Nephron progenitor cell (in vitro differentiated cells): ENCODE measurements at places on chromosomes 13 and 19.

DNA sequence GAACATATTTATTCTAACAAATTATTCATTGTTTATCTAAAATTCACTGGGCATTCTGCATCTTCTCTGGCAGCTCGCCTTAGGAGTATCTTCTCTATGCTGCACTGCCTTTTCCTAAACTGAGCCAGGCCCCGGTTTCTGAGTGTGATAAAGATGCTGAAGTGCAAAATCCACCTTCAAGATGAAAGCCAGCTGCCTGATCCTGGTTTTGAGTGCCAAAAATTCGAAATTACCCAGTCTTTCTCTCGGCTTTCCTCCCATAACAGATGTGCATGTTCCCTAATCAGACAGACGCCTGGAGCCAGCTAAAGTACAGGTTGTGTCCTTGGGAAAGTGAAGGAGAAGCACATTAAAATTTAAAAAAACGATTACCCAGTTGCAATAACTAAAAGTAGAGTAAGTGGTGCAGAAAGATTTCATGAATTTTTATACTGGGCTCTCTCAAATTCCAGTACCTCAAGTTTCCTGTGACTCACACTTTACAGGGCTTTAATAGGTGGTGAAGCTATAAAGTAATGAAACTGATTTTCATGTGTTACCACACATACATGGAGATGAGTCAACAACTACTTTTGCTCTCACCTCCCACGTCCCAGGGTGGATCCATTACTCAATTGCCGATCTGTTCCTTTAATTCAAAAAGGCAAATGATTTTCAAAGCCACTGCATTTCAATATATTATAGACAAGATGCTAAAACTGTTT lies 65.0 kb upstream of the GTF2F2 start:
- H3K27me3 ChIP-seq = peaks cover 9% of the 10 kb centered on the region
- H3K27ac ChIP-seq = no peak overlapping the region
- H3K4me1 ChIP-seq = peaks cover 14% of the 10 kb centered on the region
- no peaks in the 10 kb centered on the region for H3K36me3 ChIP-seq
- DNase-seq = no peak

GRCh38 chr19:41811036-41811435 lies 14.6 kb downstream of the CEACAM3 start:
- peaks cover 3% of the 10 kb centered on the region for H3K27me3 ChIP-seq
- no peak for DNase-seq

DNA sequence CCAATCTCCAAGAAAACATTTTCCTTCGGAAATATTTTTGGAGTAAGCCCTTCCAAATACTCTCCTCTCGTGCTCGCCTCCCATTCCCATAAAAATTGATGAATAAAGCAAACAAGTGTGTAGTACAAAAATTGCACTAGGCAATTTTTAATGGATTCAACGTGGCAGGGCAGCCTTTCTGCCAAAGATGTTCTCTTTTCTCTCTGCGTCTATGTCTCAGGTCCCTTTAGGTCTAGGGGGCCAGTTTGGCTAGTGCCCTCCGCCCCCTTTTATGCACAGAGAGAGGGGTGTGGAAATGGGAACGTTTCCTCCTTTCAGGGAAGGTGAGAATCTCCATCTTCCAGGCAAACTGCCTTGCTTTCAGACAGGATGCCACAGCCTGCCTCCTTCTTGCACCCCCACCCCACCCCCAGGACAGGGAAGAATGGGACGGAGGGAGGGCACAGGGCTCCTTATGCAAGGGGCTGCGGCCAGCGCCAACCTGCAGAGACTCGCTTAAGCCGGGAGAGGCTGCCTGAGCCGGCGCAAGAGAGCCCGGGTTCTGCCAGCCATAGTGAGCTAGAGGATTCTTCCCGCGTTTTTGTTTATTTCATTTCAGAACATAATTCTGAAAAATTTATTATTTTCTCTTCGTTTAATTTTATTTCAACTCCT lies 2.7 kb upstream of the ZIC2 start:
- H3K27ac ChIP-seq = no peak overlapping the region
- H3K4me1 ChIP-seq = peaks cover 45% of the 10 kb centered on the region
- no peak for DNase-seq

DNA sequence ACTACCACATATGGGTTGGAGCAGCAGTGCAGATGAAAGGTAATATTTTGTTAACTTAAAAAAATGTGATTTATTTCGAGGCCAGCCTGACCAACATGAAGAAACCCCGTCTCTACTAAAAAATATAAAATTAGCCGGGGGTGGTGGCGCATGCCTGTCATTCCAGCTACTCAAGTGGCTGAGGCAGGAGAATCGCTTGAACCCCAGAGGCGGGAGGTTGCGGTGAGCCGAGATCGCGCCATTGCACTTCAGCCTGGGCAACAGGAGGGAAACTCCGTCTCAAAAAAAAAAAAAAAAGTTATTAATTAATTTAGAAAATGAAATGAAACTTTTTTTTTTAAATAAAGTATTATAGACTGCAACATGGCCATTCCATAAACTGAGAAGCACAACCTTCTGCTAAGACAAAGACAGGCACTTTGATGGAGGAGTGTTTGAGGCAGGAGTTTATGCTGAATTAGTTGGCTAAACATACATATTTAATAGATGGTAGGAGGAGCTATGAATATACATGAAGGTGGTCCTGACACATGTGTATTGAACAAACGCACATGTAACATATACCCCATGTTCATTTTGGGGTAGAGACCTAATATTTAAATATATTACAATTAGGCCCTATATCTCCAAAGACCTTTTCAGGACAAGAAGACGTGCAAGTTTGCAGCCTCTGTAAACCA lies 1485.3 kb upstream of the MIR17HG start:
- no peak overlapping the region for H3K27ac ChIP-seq
- H3K4me3 ChIP-seq = no peak overlapping the region
- no peak for DNase-seq
- no peaks in the 10 kb centered on the region for H3K4me1 ChIP-seq
- H3K36me3 ChIP-seq = no peaks in the 10 kb centered on the region

GRCh38 chr19:13441810-13442512 lies 64.3 kb downstream of the CACNA1A start:
- no peak overlapping the region for H3K4me3 ChIP-seq
- peak; percentile 92 for DNase-seq
- H3K36me3 ChIP-seq = no peaks in the 10 kb centered on the region
- peaks cover 15% of the 10 kb centered on the region for H3K27me3 ChIP-seq
- H3K27ac ChIP-seq = no peak overlapping the region

DNA sequence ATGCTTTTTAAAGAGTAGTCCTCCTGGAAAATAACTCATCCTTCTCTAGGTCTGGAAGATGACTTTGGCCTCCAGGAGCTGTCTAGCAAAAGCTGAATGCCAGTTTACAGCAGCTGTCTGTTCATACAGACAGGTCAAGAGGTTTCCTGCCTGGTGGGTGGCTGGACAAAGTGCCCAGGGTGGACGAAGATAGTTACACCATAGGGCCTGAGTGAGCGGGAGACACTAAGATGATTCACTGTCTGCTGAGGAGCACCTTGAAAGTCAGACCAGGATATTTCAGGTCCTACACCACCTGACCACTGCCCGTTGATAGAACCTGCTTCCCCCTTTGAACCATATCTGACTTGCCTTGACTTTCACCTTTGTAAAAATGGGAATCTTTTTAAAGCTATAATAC lies 49.2 kb upstream of the RCBTB2 start:
- no peaks in the 10 kb centered on the region for H3K36me3 ChIP-seq
- H3K4me1 ChIP-seq = peaks cover 11% of the 10 kb centered on the region
- no peak overlapping the region for H3K4me3 ChIP-seq
- DNase-seq = no peak
- H3K27ac ChIP-seq = no peak overlapping the region

DNA sequence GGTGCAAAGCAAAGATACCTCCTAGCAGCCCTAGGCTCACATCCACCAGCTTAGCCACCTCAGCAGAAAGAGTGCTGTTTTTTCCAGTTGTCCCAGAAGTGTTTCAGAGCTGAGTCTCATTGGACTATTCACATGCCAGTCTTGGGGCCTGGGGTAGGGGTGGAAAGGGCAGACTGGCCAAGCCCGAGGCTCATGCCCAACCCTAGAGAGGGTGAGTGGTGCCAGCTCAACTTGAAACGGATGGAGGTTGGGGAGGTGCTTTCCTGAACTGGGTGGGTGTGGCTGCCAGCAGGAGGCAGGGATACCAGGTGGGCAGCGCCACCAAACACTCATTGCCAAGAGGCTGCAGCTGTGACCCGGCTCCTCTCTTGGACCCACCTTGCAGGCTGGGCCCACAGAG lies 116.9 kb downstream of the DPF1 start:
- peaks cover 3% of the 10 kb centered on the region for H3K27me3 ChIP-seq
- no peak for DNase-seq
- no peaks in the 10 kb centered on the region for H3K4me1 ChIP-seq
- no peak overlapping the region for H3K27ac ChIP-seq

- no peaks in the 10 kb centered on the region for H3K36me3 ChIP-seq
- H3K27ac ChIP-seq = peak overlapping the region; percentile 2
- no peaks in the 10 kb centered on the region for H3K4me1 ChIP-seq
- DNase-seq = no peak
These were observed 314.8 kb downstream of the PCDH17 start for GRCh38 chr13:57946361-57946760.
